ENCODE measurements at places on chromosomes 3 and 15.

GRCh38 chr3:36519682-36520081 is 139.4 kb downstream of the STAC start:
- no peak for DNase-seq

GRCh38 chr3:106376016-106376570 is 507.3 kb upstream of the CBLB start:
- no peak for DNase-seq

DNA sequence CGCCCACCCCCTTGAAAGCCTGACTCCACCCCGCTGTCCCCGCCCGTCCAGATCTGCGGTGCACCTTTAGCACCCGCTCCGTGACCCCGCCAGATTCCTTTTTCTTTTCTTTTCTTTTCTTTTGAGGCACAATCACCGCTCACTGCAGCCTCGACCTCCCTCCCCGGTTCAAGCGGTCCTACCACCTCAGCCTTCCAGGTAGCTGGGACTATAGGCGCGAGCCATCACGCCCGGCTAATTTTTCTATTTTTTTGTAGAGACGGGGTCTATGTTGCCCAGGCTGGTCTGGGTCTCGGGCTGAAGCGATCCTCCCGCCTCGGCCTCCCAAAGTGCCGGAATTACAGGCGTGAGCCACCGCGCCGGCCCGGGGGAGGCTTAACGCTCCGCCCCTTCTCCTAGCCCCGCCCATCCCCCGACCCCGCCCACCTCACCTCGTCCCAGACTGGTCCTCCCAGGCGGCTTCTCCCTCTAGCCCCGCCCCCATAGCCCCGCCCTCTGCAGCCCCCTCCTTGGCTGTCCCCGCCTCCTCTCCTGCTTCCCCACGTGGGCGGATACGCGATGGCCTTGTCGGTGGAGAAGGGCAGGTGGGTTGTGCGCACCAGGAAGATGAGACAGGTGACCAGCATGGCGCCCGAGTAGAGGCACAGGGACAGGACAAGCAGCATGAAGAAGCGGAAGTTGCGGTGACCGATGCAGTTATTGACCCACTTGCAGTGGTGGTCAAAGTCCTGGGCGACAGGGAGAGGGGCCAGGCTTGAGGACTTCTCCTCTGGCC is 3.2 kb downstream of the ZDHHC19 start:
- no peak for DNase-seq

DNA sequence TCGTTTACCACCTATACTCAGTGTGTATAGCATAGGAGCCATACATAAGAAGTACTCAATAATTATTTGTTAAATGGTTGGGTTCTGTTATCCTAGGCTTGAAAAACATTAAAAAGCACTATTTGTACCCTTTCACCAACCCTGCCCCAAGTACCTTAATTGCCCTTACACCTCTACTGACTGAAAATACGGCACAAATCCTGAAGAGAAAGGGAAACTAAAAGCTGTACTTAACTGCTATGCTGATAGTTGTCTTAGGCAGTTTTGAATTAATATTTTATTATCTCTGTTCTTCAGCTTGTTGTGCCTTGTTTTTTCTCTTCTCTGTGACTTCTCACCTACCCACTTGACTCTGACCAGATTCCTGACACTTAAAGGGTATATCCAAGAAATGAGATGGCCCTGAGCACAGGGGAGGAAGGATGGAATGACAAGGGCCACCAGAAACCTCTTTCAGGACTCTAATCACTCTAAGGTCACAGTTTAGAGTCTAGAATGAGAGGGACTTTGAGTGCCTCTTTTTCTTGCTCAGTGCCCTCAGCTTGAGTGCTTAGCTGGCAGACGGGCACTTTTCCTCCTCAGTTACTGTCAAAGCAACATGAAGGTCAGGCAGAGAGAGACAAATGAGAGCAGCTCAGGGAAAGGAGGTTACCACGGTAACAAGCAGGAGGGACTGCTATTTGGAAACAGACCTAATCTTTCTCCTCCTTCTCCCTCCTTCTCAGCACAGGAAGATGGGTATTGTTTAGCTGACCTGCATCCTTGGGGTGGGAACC is 136.5 kb downstream of the ZNF609 start:
- peak; percentile 70 for DNase-seq

GRCh38 chr15:87121336-87121735 is 1041.7 kb downstream of the AGBL1 start:
- DNase-seq, result no peak

GRCh38 chr15:74384881-74385643 is 17.6 kb upstream of the CYP11A1 start:
- DNase-seq, result peak; percentile 70

DNA sequence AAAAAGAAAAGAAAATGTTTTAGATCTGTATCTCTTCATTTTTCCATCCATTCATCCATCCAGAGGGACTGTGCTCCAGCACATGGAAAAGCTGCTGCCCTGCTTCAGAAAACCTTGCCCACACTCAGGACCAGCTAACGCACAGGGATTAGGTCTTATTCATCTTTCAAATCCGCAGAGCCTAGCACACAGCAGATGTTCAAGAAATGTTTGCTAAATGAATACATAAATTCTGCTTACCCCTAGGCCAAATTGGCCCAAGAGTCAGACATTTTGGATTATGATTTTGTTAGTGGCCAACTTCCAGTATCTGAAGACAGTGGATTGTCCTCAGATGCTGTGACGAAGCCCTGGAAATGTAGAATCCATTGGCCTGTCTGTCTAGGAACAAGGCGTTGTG is 71.4 kb downstream of the GHSR start:
- no peak for DNase-seq

DNA sequence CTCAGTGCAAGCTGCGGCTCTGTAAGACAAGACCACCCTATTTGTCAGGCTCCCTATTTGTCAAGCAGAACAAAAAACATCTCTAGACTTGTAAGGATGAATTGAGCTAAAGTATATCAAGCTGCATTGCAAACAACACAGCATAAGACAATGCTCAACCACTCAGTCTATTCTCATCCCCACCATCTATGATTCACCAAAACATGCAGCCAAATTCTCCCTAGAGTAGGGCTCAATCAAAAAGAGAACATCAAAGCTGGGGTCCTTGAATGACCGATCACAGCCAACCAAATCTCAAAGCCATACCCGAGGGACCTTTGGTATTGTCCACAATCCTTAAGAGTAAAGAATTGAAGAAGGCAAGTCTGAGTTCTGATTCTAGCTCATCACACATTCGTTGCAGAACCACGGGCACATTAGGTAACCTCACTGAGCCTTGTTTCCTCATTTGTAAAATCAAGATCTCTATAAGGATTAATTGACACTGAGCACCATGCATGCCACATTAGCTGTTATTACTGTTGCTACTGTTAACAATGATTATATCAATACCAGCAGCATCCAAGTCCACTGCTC is 31.2 kb downstream of the RFTN1 start:
- DNase-seq, result no peak

GRCh38 chr3:25728101-25728500 is 55.1 kb downstream of the NGLY1 start:
- no peak for DNase-seq

- no peak for DNase-seq
Observed at GRCh38 chr3:71444861-71445259, 138.7 kb downstream of the FOXP1 start.

DNA sequence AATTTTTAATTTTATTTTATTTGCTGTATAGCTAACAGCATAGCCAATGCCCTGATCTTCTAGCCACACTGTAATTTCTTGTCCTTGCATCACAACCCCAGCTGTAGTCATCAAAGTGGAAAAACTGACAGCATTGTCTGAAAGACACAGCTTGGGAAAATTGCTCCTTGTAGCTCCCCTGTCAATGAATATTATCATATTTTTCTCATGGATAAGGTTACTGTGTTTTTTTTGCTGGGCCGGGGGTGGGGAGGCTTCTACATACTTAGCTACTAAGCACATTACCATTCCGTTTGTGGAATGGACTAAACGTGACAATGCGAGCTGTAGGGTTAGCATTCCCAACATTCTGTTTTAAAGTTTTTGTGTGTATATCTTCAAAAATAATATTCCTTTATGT is 381.3 kb downstream of the TIGIT start:
- DNase-seq, result no peak

DNA sequence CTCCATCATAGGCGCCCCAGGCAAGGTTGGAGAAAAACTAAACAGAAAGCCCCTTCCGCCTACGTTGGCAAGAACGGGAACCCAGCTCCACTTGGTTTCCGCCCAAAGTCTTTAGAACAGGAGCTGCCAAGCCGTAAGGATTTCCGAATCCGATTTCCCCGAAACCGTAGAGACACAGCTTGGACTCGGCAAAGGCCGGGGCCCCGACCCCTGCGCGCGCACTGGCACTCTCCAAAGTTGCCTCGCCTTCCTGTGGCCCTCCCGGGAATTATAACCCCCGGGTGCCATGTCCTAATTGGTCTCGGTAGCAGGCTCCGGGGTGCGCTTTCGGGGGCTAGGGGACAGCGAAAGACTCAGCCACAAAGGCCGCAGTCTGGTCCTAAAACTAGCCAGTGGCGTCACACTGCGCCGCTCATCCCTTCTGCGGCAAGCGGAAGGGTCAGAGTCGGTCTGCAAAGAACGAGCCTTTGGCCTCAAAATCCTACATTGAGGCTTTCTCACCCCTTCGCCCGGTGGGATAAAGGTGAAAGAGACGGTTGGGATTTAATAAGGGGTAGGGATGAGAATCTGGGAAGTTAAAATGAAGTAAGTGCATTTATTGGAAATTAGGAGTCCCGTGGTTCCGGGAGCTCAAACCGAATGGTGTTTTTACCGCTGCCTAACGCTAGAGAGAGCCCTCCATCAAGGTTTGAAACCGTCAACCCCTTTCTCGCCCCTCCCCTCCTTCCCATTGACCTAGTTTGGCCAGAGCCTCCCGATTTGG is 6.8 kb downstream of the BCL6 start:
- DNase-seq, result peak; percentile 84

- DNase-seq, result no peak
Observed at GRCh38 chr3:113719294-113719693, 22.9 kb upstream of the USF3 start.

GRCh38 chr15:36844534-36844998 is 255.8 kb downstream of the MEIS2 start:
- no peak for DNase-seq

DNA sequence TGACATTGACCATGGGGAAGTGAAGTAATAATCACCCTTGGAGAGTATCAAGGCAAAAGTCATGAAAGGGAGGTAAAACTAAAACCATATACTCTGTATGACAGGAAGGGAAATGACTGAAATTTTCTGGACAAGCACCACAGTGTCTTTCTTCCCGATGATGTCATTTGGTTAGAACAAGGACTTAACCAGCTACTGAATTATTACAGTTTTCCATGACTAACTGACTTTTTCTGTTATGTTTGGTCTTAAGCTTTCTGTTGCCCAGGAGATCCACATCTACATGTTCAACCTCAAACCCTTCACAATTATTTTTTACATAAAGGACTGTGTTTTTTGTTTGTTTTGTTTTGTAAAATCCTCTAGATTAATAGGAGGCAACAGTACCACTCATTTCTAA is 191.9 kb upstream of the IL12A start:
- peak; percentile 90 for DNase-seq

- DNase-seq, result no peak
Observed at GRCh38 chr3:10274601-10275000, 18.1 kb downstream of the GHRL start.

DNA sequence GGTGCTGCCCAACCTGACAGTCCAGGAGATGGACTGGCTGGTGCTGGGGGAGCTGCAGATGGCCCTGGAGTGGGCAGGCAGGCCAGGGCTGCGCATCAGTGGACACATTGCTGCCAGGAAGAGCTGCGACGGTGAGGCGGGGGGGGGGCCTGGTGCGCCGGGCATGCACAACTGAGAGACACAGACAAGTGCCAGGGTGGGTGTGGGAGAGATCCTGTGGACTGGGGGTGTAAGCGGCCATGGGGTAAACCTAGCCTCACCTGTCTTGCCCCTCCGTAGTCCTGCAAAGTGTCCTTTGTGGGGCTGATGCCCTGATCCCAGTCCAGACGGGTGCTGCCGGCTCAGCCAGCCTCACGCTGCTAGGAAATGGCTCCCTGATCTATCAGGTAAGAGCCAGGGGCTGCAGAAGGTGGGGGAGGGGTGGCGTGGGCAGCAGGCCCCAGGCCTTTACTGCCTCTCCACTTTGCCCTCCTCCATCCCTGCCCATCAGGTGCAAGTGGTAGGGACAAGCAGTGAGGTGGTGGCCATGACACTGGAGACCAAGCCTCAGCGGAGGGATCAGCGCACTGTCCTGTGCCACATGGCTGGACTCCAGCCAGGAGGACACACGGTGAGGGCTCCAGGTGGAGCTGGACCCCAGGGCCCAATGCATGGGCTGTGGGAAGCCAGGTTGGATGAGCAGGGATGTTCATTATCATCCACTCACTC is 3.3 kb downstream of the CHRD start:
- no peak for DNase-seq

DNA sequence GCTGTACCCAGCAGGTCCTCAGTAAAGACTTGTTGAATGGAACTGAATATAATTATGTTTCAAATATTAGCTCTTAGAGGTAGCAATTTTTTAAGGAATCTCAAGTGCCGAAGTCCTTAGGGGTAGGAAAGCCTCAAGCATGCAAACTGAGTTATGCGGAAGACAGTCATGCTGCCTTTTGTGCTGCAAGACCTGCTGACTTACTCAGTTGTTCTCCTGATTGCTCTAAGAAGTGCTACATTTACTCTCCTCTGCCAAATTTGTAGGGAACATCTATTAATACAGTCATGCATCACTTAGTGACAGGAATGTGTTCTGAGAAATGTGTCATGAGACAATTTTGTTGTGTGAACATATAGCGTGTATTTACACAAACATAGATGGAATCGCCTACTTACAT is 325.6 kb upstream of the AZI2 start:
- no peak for DNase-seq

DNA sequence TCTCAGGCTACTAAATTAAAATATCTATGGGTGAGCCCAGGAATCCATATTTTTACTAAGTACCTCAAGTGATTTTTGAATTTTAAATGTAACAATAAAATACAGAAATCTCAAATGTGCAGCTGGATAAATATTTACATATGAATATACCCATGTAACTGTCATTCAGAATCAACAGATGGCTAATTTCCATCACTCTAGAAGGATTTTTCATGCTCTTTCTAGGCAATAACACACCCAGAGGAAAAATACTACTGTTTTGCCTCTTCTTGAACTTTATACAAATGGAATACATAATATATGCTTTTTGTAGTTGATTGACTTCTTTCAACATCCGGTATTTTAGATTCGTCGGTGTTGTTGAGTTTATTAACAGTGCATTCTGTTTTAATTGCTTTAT is 601.3 kb upstream of the NECTIN3 start:
- DNase-seq, result no peak

DNA sequence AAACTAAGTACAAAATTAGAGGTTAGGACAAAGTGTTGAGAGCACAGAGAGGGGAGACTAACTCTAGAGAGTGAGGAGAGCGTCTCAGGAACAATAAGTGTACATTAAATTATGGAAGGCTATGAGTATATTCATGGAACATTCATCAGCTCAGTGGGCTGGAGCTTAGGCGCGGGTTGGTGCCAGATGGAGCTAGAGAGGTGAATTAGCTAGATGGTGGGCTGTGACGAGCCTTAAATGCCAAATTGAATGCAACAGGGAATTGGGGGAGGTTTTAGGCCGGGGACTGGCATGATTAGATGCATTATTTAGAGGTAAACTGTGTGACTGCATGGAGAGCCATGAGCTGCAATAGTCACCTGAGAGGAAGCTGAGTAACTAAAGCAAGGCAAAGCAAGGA is 97.1 kb downstream of the TMEM108 start:
- no peak for DNase-seq

Data from renal cortical epithelial cell (primary cell).